ENCODE measurements at places on chromosomes 3 and 15.
A peak's percentile ranks its signal among the peaks of the same experiment; 100 is the strongest.

- DNase-seq: no peak
Measured at GRCh38 chr15:68177742-68178141, 27.4 kb downstream of the CALML4 start.

DNA sequence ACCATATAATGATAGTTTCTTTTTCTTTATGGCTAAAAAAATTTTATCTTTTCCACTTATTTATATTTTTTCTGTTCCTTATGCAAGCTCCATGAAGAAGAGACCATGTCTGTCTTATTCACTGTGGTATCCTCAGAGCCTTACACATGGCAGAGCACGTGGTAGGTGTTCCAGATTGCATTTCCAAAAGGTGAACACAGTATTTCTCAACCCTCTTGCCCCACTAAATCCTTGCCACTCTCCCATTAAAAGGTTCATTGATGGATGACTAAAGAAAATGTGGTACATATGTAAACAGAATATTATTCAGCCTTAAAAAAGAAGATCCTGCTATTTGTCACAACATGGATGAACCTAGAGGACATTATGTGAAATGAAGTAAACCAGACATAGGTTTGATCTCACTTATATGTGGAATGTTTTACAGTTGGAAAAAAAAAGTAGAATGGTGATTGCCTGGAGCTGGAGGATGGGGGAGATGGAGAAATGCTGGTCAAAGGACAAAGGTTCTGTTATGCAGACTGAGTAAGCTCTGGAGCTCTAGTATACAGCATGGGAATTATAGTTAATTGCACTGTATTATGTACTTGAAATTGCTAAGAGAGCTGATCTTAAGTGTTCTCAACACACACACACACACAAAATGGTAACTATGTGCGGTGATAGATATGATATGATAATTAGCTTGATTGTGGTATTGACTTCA, 266.7 kb downstream of the CNTN3 start:
- DNase-seq: no peak

DNA sequence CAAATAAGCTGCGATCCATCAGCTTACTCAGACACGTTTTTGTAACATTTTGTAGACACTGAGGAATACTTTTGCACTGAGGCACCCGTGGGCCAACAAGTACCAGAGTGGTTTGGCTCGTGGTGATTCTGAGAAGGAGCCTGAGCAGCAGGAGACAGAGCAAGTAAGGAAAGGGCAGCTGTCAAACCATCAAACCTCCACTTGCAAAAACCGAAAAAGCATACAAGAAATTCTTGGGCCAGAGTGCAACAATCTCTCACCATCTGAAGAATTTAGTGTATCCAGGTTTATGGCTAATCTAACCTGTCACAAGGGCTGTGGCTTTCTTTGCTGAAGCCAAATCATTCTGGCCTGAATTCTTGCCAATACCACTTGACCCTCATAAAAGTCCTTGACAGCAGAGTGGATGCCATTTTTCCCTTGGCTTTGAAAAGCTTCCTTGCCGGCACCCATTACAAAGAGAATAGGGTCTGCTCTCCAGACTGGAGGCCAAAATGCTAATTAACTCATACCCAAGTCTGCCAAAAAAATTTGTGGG, 56.7 kb downstream of the MYO1E start:
- no peak for DNase-seq

DNA sequence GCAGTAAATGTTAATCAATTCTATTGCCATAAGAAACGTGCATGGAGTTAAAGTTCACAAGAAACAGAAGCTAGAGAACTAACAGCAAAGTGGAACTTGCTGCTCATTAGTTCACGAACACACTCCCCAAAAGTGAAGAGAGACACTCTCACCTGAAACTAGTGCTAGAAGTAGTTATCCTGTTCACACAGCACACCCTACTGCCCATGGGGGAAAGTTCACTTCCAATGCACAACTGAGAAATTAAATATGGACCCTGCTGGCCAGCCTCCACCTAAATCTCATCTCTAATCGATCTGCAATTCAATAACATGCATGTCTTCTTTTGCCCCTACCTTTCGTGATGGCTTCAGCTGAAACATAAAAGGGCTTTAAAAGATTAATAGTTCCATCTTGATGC, 39.4 kb upstream of the FRMD4B start:
- peak; percentile 14 for DNase-seq

GRCh38 chr3:177899275-177900067, 636.8 kb upstream of the KCNMB2 start:
- DNase-seq: no peak

DNA sequence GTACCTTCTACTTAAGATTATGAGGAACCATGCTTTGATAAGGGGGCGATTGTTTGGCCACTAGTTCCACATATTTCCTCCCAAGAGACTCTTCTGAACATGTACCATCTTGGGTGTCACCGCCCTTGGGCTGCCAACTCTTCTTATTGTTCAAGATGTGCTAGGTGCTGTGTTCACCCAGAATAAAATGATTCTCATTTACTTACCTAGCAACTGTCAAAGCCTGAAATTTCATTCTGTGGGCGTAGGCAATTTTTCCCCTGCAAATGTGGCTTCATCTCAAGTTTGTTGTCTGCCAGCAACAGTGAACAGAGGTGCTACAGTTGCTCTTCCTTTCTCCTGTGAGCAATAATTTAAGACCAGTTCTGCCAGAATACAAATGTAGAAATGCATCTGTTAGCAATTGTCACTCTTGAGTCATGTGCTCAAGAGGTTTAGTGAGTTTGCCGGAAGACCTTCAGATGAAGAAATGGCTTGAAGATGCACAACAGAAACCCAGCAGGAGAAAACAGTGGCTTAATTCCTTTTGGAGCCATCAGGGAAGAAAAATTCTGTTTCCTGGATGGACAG, 41.3 kb upstream of the RARB start:
- no peak for DNase-seq

DNA sequence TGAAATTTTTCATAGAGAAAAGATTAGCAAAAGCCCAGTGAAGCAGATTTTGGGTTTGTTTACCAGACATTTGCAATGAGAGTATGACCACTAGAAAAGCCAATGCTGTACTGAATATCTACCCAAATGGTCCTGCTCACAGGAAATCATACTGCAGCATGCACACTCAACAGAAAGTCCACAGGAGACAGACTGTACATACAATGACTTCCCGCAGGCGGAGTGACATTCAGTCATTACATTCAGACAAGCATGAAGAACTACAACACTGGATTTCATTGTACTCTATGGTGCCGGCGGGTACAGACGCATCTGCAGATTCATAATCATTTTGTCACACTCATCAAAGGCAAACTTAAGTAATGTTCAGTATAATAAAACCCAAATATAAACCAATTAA, 11.8 kb downstream of the LZTFL1 start:
- no peak for DNase-seq

DNA sequence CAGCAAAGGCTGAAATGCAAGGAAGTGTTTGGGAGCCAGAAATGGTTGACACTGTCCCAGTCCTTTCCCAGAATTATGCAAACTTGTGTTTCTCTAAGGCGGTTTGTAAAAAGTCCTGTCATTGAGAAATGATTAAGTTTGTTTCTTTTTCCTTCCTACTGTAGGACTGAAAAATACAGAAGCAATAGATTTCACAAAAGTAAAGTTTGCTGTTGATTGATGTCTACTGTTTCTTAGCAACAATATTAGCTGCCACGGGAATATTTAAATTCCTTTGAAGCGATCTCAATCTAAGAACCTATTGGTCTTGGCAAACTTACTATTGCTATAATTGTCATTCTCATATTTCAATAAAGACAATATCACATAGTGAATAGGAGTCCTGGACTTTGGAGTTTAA, 100.7 kb upstream of the IL12A start:
- DNase-seq: no peak

DNA sequence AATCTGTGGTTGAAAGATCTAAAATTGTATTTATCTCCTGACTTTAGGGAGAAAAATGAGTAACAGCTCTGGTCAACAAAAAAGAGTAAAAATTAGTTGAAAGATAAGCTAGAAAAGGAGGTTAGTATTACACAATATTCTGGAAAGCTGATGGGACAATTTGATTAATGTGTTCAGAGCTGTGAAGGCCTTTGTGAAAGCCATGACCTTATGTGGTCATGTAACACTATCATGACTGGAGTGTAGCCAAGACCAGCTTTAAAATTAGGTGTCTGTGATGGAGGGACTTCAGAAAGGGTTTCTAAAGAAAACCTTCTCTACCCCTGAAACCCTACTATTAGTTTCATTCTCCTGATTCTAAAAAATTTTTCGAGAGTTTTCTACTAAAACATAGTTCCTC, 127.2 kb downstream of the NFKBIZ start:
- no peak for DNase-seq

DNA sequence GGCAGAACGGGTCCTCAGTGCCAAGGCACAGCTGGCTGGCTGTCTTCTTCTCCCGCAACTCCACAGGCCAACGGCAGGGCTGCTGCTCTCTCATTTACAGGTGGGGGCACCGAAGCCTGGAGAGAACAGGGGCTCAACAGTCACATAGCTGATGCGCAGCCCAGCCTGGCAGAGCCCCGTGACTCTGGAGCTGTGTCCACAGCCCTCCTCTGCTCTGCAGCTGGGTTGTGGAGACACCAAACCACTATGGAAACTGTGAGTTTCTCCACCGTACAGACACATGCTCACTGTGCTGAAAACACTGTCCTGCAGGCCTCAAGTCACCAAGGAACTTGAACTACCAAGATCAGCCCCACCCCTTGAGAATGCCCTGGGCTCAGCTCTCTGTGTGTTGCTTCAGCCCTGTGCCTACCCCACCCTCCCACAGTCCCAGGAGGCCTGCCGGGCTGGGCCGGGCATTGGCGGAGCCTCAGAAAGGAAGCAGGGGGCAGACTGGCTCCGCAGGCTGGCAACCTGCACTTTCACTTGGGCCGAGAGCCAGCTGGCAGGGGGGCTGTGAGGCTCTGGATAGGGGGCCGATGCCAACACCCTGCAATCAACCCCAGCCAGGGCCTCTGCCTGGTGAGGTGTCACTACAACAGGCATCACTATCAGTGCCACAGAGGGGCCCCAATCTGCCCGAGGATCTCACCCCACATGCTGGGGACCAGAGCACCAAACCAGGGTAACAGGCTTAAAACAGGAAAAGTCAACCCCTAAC, 113.7 kb upstream of the RPL32 start:
- no peak for DNase-seq

GRCh38 chr3:157410945-157411344, 25.7 kb upstream of the PTX3 start:
- no peak for DNase-seq

DNA sequence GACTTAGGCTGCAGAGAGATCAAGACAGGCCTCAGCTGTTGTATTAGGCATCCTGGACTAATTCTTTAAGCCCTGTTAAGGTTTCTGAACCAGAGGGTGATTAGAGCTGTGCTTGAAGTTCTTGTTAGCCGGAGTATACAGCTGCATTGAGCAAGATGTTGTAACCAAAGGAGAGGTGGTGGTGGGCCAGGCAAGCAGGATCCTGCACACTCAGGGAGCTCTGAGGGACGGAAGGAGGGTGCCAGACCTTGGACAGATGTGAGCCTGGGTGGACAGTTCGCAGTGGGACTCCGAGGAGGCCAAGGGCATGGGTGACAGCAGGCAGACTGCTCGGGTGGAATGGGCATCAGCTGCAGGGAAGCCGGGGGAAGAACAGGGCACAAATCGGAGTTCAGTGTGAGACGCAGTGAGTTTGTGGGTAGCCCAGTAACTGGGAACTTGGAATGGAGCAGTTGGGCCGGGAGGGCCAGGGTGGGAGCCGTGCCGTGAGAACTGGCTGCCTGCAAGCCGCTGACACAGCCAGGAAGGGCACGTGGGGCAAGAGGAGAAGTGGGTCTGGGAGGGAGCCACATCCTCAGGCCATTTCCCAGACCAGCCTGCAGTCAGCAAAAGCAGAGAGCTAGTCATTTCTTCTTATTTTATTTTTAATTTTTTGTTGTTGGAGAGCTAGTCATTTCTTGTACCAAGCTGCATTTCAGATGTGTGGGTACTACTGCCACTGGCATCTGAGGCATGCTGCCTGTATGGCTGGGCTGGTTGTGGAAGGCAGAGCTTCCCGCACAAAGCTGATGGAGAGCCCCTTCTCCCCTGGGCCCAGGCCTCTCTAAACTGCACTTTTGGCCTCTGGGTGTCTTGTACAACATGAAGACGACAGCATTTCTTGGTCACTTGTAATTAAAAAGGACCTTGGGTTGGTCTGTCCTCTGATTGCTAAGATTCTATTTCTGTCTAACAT, 61.0 kb downstream of the PGPEP1L start:
- no peak for DNase-seq

GRCh38 chr3:9863058-9863772, 16.8 kb downstream of the CIDEC start:
- no peak for DNase-seq

DNA sequence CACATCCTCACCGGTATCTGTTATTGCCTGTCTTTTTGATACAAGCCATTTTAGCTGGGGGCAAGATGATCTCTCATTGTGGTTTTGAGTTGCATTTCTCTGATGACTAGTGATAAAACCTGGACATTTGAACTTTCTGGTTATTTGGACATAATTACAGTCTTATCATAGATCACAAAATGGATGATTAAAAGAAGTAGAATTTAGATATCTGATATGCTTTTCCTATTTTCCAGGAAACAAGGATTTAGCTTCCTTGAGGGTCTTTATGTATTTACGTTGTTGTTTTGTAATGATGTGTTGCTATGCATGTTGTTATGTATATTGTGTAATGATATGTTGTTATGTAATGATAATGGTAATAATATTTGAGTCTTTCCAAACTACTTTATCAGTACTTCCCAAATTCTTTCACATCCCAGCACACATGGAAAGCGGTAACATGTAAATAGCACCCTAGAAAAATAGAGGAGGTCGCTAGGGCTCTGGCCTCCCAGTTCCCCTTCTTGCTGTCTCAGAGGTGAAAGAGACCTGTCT, 53.8 kb downstream of the GJD2 start:
- DNase-seq: no peak

DNA sequence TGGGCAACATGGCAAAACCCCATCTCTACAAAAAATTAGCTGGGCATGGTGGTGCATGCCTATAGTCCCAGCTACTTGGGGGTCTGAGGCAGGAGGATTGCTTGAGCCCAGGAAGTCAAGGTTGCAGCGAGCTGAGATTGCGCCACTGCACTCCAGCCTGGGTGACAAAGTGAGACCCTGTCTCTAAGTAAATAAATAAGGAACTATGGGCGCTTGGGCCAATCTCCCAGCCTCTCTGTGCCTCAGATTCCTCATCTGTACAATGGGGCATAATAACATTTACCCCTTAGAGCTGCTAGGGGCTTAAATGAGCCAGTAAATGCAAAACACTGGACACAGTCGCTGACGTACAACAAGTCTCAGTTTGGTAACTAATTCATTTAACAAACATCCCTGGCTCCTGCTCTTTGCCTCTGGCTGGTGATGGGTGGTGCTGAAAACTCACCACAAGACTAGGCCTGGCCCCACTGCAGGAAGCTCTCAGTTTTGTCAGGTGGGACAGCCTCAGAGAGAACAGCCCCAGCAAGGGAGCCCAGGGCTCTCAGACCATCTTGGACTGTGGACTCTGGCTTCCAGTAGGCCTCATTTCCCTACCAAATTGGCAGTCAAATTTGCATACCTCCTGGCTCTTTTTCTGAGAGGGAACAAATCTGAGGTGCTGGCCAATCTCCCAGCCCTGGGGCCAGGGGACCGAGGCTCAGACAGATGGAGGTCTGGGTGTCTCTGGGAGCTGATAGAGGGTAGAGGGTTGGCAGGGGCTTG, 6.4 kb upstream of the TBC1D2B start:
- DNase-seq: no peak

Measured in GM12891 (cell line).